Stomach (tissue), 19 donors: ENCODE measurements at places on chromosomes 5 and 9. TPM values are rescaled to one million over a fixed set of nuclear protein-coding genes. Genes with fewer than 3 reads are reported as not detected.

- H3K4me1 ChIP-seq, result no peaks in the 10 kb centered on the region
- no peak overlapping the region for H3K27ac ChIP-seq
- no peak overlapping the region for H3K4me3 ChIP-seq
- H3K27me3 ChIP-seq, result peaks cover 10% of the 10 kb centered on the region
Observed at GRCh38 chr5:127492854-127493738, 24.3 kb upstream of the PRRC1 start.

DNA sequence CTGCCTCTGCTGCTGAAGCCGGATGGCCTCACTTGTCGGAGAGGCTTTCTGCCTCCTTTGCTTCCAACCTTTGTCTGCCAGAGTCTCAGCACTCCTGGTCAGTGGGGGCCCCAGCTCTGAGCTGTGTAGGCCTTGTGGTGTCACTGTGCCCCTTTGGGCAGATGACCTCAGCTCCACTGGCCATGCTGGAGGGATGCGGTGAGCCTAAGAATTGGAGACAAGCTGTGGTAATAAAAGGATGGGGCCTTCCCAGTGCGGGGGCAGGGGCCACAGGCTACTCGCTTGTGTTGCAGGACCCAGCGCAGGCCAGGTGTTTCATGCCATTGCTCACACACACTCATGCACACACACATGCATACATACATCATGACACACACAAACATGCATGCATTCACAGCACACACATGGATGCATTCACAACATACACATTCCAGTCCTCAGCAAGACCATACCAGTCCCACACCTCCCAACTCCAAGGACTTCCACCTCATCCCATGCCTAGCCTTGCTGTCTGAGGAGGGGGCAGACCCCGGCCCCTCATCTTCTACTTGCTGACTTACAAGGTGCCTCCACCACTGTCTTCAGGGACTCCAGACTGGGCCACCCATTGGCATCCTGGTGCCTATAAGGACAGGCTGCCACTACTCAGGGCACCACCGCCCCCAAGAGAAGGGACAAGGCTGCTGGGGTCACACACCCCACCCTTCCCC lies 237.7 kb downstream of the SYK start:
- peaks cover 25% of the 10 kb centered on the region for H3K4me1 ChIP-seq
- H3K27ac ChIP-seq, result no peak overlapping the region
- no peaks in the 10 kb centered on the region for H3K36me3 ChIP-seq
- no peak overlapping the region for H3K4me3 ChIP-seq
- no peaks in the 10 kb centered on the region for H3K27me3 ChIP-seq
- DNase-seq, result no peak

- no peak overlapping the region for H3K4me3 ChIP-seq
- no peak overlapping the region for H3K27ac ChIP-seq
- no peaks in the 10 kb centered on the region for H3K27me3 ChIP-seq
- peak; percentile 29 for DNase-seq
Observed at GRCh38 chr9:33719581-33720374, 75.6 kb upstream of the PRSS3 start.

Gene GLRA1
- not detected for total RNA-seq
